ENCODE measurements at places on chromosomes 11 and 22.

DNA sequence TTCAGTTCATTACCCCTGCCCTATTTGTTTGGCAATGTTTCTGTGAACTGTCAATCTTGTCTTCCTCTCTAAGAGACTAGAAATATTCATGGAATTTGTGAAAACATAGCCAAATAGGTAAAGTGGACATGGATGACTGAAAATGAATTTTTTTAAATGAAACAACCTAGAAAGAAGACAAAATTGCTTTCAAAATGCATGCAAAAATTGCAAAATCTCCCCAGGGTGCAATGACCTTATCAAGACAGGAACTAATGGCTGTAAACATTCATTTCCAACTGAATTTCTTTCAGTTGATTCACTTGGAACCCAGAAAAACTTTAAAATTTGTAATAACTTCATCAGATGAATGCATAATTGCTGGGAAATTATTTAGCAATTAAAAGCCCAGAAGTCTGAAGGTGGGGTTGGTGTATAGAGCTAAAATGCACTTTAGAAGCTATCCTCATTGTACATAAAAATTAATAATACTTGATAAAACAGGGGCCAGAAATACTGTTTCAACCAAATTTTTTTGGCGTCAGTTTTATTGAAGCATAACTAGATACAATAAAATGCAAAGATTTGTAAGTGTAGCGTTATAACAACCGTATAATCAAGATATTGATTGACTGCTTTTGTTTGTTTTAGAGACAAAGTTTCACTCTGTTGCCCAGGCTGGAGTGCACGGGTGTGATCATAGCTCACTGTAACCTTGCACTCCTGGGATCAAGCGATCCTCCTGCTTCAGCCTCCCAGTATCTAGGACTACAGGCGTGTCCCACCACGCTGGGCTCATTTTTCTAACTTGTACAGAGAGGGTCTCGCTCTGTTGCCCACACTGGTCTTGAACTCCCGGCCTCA lies 27.6 kb upstream of the SLC35C1 start:
- no peak for DNase-seq

- DNase-seq = no peak
Measured at GRCh38 chr11:75090671-75091177, 6.0 kb downstream of the OR2AT4 start.

- DNase-seq = no peak
Measured at GRCh38 chr22:45136594-45136993, 27.1 kb upstream of the NUP50 start.

DNA sequence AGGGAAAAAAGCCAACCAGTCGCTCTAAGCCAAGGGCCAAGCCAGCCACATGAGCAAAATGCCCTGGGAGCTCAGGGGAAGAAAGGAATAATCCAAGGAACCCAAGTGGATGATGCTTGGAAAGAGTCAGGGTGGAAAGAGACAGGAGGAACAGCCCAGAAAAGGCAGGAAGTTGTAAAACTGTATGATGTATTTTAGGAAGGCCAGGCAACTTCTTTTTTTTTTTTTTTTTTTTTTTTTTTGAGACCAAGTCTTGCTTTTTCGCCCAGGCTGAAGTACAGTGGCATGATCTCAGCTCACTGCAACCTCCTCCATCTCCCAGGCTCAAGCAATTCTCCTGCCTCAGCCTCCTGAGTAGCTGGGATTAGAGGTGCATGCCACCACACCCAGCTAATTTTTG lies 1.6 kb downstream of the LGALS12 start:
- no peak for DNase-seq

Measured in T-helper 9 cell (primary cell).